ENCODE measurements at places on chromosomes 4 and X.

GRCh38 chr4:82745173-82745842 is 53.3 kb downstream of the SCD5 start:
- DNase-seq = no peak

DNA sequence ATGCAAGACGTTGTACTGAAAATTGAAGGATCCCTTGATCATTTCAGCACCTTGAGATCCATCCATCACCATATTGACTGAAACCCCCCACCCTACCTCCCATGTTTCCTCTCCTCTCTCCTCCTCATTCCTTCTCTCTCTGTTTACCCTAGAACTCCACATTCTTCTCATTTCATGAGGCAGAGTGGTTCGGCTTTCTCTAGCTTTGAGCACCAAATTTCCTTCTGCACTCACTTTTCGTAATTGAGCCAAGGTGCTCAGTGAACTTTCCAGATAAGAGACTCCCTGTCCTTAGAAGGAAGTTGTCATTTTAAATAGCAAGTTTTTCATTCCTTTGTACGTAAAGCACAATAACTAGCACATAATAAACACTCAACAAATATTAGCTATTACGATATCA is 108.3 kb upstream of the SLC34A2 start:
- no peak for DNase-seq

- no peak for DNase-seq
Observed at GRCh38 chr4:118177126-118177525, 142.8 kb downstream of the NDST3 start.

DNA sequence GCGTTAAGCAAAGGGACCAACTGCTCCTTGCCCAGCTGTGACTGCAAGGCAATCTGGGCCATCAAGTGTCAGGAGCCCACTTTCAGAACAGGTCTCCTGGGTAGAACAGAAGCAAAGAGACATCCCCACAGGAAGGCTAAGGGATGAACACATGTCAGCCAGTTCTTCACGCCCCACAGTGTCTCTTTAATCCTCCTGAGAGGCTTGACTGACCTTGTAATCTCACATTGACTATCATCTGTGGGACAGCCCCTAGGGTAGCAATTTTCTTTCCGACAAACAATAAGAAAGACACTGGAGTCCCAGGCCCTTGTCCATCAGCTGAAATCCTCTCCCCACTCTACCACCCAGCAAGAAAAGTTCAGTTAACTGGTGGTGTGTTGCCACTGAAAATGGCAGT is 1.0 kb downstream of the CHRDL1 start:
- DNase-seq = no peak

GRCh38 chr4:121706595-121707021 is 9.8 kb upstream of the ANXA5 start:
- DNase-seq = no peak

DNA sequence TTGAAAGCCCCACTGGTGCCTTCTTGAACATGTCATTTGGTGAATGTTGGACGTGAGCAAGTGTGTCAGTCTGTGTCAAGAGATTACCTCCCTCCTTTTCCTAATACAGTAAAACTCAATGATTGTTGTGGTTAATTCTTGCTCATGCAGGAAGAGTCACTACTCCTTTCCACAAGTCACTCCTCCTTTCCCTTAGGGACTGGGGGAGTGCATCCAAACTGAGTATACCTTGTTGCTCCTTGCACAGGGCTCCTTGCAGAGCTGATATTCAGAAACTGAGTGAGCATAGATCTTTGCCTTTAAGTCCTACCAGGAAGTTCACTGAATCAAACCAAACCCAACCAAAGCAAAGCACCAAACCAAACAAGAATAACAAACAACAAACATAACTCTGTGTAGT is 63.9 kb downstream of the GPR50 start:
- no peak for DNase-seq
